ENCODE measurements at places on chromosomes 4 and X.

DNA sequence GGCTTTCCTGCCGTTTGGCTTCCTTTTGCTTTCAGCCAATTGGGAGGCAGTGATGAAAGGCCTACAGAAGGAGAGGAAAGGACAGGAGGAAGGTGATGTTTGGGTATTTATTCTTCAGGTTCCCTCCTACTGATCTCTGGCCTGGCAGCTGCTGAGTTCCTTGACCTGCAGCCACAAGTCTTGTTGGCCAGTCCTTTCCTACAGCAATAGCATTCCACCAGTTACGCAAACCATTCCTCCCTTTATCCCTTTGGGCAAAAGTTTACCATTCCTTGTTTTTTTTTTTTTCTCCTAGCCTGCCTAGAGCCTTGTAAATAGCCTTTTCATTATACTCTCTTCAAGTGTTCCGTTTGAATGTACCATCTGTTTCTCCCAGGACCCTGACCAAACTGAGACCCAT lies 198.1 kb upstream of the FTHL17 start:
- DNase-seq, result no peak

GRCh38 chr4:142818031-142818430 lies 28.1 kb downstream of the INPP4B start:
- DNase-seq, result peak; percentile 10

DNA sequence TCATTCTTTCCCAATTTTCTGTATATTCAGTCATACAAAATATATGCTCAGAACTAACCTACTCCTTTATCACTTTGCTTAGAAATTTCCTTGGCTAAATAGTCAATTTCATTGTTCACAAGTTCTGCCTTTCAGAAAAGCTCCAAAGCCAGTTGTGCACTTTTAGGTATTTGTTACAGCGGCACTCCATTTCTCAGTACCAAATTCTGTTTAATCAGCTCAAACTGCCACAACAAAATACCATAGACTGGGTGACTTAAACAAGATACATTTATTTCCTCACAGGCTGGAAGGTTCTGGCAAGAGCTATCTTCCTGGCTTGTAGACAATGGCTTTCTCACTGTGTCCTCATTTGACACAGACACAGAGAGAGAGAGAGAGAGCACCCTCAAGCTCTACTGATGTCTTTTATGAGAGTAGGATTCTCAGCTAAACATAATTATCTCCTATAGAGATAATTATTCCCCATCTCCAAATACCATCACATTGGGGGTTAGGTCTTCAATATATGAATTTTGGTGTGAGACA lies 188.8 kb upstream of the FSTL5 start:
- DNase-seq, result no peak

- no peak for DNase-seq
Observed at GRCh38 chr4:138494931-138495330, 252.8 kb upstream of the SLC7A11 start.

DNA sequence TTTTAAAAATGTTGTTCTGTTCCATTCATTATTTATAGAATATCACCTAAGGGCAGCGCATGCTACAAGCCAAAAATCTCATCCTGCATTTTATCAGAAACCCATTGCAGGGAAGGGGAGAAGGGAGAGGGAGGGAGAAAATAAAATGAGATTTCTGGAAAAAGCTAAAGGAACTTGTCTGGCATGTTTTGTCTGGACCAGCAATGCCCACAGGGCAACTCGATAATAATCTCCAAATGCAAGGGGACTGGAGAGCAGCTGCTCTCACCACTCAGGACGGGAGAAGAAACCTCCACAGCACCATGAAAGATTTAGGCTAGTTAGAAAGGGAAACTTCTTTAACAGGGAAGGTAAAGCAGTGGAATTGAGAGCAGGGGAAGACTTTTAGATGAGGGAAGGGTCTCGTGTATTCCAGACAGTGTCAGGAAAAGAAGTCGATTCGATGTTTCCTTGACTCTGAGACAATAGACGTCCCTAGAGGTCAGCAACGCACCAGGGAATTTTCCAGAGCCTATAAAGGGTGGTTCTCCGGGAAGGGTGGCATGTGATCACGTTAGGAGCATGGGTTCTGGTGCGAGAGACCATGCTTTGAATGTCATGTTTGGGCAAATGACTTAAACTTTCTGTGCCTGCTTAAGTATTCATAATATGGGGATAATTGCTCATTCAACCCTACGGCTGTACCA lies 132.2 kb upstream of the NDP start:
- DNase-seq, result no peak

DNA sequence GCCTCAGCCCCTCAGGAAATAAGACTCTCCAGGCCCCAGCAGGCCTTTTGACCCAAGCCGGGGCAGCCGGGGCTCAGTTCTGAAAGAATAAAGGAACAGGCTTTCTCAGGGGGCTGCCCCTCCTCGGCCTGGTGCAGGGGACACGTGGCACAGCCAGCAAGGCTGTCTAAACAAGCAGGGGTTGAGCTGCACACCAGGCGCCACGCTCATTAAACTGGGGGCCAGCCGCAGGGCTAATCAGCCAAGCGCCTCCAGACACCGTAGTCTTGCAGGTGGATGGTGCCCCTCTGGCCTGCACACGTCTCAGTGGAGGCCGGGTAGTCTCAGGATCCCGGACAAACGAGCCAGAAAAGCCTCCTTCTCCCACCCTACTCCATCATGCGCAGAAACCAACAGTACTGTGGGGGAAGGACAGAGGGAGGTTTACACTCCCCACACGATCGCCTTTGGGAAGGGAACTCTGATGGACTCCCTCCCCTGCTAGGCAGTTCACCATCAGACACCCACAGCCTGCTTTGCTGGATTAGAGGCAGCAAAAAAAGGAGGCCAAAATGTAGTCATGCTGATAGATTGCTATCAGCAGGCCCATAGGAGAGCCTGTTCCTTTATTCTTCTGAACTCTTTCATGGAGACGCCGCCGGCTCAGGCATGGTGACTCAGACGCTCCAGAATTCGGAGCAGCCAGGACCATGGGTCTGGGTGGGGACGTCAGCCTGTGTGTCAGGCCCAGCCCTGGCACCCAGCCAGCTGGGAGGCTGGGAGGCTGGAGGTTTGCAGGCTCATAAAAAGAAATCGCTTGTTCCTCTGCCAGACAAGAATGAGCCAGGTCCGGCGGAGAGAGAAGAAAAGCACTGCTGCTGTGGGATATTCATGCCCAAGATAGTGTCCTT lies 342.4 kb downstream of the BCOR start:
- peak; percentile 70 for DNase-seq

DNA sequence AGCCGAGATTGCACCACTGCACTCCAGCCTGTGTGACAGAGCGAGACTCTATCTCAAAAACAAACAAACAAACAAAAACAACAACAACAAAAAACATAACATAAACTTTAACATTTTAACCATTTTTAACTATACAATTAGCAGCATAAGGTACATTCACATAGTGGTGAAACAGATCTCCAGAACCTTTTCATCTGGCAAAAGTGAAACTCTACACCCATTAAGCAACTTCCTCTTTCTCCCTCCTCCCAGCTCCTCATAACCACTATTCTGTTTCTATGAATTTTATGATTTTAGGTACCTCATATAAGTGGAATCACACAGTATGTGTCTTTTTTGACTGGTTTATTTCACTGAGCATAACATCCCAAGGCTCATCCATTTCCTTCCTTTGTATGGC lies 103.6 kb downstream of the FAM13A start:
- DNase-seq, result no peak

- no peak for DNase-seq
Observed at GRCh38 chr4:58274553-58274952, 1164.4 kb upstream of the IGFBP7 start.

- DNase-seq, result no peak
Observed at GRCh38 chrX:57587062-57587461, 4.7 kb upstream of the ZXDB start.

GRCh38 chr4:89556601-89557305 lies 249.2 kb upstream of the GPRIN3 start:
- no peak for DNase-seq

- DNase-seq, result no peak
Observed at GRCh38 chr4:70892086-70892769, 9.9 kb upstream of the MOB1B start.

DNA sequence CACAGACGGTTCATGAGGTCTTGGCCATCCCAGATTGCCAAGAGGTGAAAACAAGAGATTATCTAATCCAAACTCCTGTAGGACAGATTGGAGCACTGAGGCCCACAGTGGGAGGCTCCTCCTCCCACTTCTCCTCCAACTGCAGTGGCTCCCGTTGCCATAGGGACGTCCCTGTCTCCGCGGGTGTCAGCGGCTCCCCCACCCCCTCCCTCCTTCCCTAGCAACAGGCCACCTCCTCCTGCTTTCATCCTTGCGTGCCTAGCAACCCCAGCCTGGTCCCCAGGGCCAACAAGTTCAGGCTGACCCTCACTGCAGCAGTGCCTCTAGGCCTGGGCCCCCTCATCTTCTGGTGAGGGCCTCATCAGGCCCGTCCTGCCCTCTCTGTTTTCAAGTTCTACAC lies 6.8 kb upstream of the IQSEC2 start:
- no peak for DNase-seq

- DNase-seq, result no peak
Observed at GRCh38 chr4:156596026-156596425, 375.6 kb downstream of the PDGFC start.

DNA sequence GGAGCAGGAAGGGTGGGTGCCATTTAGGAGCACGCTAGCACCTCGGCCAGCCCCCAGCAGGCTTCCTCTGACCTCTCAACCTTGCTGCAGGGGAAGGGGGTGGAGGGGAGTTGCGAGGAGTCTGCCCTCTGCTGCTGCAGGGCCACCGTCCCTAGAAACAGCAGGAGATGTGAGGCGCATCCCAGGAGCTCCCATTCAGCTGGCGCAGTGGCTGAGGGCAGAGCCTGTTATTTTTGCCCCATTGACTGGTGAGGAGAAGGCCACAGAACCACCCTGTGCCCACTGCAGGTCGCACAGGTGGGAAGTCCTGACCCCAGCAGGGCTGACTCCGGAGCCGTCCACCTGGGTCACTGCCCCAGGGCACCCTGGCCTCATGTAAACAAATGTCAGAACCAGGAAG lies 8.0 kb downstream of the PDE6B start:
- DNase-seq, result no peak

- no peak for DNase-seq
Observed at GRCh38 chr4:99856166-99856565, 38.1 kb downstream of the LAMTOR3 start.

DNA sequence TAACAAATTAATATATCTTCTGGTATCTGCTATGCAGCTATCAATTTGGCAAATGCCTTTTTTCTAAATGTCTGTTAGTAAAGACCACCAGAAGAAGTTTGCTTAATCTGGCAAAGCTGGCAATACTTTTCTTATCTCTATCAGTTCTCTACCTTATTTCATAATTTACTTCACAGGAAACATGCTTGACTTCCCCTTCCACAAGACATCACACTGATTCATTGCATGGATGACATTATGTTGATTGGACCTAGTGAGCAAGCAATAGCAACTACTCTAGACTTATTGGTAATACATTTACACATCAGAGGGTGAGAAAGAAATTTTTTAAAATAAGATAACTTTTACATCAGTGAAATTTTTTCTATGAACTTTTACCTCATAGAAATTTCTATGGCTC lies 66.0 kb upstream of the RLIM start:
- no peak for DNase-seq

GRCh38 chrX:124026529-124026928 lies 65.0 kb downstream of the STAG2 start:
- DNase-seq, result no peak

- peak; percentile 85 for DNase-seq
Observed at GRCh38 chrX:11111037-11111851, at the start of gene HCCS. Gene HCCS (plus strand): TSS chrX:11111332. CDS start chrX:11112061, 729 bp downstream.

- DNase-seq, result no peak
Observed at GRCh38 chrX:1261285-1261684, 7.3 kb upstream of the CSF2RA start.

GRCh38 chrX:72262077-72262476 lies 15.0 kb downstream of the RPS4X start:
- DNase-seq, result no peak

DNA sequence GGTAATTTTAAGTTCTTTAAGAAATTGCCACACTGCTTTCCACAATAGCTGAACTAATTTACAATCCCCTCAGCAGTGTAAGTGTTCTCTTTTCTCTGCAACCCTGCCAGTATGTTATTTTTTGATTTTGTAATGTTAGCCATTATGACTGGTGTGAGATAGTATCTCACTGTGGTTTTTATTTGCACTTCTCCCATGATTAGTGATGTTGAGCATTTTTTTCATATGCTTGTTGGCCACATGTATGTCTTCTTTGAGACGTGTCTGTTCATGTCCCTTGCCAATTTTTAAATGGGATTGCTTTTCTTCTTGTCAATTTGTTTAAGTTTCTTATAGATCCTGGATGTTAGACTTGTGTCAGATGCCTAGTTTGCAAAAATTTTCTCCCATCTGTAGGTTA lies 86.1 kb downstream of the BMP3 start:
- no peak for DNase-seq

GRCh38 chrX:39811376-39811775 lies 286.4 kb downstream of the BCOR start:
- no peak for DNase-seq

GRCh38 chr4:88158038-88158488 lies 376 bp downstream of the ABCG2 start:
- DNase-seq, result no peak

- DNase-seq, result no peak
Observed at GRCh38 chr4:150315691-150316090, 237.4 kb downstream of the DCLK2 start.

- peak; percentile 75 for DNase-seq
Observed at GRCh38 chr4:173025131-173025530, 143.5 kb upstream of the GALNT7 start.
